MCF 10A (cell line): ENCODE measurements at places on chromosomes 3 and 15.

DNA sequence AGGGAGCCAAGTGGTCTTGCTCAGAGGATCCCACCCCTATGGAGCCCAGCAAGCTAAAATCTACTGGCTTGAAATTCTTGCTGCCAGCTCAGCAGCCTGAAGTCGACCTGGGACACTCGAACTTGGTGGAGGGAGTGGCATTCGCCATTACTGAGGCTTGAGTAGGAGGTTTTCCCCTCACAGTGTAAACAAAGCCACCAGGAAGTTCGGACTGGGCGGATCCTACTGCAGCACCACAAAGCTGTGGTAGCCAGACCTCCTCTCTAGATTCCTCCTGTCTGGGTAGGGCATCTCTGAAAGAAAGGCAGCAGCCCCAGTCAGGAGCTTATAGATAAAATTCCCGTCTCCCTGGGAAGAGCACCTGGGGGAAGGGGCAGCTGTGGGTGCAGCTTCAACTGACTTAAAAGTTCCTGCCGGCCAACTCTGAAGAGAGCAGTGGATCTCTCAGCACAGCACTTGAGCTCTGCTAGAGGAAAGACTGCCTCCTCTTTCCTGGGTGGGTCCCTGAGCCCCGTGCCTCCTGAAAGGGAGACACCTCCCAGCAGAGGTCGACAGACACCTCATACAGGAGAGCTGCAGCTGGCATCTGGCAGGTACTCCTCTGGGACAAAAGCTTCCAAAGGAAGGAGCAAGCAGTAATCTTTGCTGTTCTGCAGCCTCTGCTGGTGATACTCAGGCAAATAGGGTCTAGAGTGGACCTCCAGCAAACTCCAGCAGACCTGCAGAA lies 576.3 kb upstream of the NECTIN3 start:
- DNase-seq: no peak

DNA sequence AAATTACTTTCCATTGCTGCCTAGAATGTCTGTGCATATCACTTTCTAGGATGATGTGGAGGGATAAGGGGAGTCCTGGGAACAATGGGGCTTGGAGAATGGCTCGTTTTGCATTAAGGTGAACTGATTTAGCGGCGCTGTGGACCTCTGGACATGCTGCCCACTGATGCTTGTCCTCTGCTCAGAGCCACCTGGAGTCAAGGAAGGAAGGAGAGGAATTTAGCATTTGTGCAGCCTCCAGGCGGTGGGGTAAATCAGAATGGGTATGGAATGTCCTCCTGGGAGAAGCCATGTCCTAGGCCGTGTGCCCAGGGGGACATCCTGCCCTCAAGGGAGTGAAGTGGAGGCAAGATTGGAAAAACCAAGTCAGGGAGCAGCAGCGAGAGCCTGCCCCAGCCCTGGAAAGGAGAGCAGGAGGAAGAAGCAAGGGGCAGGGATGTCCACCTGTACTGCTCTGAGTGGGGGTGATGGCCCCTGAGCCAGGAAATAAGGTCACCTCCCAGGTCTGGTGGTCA lies 37.8 kb downstream of the KY start:
- DNase-seq: no peak

DNA sequence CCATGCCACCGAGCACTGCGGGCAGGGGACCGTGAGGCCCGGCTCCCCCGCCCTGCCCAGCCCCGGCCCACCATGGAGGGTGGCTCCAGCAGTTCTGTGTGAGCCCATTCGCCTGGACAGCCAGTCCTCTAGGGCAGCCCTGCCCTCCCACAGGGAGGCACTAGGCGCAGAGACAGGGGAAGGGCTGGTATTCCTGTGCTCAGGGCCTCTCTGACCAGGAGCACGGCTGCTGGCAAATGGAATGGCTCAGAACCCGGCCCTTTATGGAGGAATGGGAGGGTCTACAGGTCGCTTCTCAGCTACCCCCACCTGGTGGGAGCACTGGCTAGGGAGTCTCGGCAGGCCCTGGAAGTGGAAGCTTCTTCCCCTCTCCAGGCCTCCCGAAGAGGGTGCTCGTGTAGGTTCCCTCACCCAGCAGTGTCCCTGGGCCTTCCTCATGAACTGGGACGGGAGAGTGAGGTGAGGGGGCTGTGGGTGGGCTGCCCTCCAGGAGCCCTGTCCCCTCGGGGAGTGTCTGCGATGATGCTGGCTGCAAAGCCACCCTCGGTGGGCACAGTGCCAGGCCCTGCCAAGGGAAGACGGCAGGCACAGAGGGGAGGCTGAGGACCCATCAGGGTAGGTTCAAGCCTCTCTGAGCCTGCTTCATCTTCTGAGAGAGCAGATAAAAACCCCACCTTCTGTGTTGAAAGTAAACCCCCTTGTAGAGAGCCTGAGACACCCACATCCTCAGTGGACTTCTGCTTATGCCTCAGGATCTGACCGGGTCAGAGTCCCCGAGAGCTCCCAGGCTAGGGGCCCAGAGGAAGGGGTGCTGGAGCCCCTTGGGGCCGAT lies 1.5 kb downstream of the MELTF start:
- no peak for DNase-seq

GRCh38 chr3:174700736-174701135 lies 158.4 kb upstream of the NAALADL2 start:
- no peak for DNase-seq
